ENCODE measurements at places on chromosomes 5 and 9.

DNA sequence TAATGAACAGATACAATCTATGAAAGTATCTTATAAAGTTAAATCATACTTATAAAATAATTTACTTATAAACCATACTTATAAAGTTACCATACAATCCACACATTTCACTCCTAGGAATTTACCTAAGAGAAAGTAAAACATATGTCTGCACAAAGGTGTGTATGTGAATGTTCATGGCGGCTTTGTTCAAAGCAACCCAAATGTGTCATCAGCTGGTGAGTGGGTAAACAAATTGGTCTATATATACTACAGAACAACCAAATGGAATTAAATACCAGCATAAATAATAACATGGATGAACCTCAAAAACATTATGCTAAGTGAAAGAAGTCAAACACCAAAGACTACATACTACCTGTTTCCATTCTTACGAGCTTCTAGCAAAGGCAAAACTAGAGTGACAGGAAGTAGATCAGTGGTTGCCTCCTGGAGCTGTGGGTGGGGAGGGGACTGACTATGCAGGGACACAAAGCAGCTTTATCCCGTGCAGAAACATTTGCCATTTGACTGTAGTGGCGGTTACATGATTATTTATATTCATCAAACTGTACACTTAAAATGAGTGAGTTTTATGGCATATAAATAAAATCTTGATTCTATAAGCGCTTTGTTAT is 10.6 kb downstream of the TRAF1 start:
- DNase-seq, result no peak

DNA sequence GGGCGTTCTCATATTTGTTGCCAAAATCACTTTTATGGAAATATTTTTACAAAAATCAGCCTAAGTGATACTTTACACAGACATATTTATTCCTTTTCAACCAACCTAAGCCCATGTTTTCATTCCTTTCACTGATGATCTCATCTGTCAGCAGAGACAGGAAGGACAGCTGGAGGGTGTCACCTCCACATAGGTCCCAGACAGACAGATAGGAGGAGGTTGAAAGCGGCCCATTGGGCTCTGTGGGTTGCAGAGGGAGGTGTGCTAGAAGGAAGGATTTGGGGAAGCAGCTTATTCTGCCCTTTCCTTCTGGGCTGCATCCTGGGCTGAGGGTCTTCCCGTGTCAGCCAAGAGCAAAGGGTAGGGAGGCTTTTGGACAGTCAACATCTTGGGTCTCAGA is 26.0 kb upstream of the SEMA4D start:
- DNase-seq, result no peak

DNA sequence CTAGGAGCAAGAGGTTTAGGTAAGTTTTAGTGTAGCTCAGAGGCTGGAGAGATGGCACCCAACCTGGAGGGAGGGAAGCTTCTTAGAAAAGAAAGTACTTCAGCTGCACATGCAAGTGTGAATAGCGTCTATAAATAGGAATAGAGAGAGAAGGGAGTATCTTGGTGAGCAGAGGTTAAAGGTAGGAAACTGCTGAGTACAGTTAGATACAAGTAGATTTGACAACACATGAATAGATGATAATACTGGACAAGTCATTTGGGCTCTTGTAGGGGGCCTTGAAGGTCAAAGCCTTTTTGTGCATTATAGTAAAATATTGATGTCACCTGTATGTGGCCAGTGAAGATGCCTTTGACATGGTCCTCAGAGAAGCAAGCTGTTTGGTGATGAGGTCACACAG is 34.2 kb downstream of the ANP32B start:
- no peak for DNase-seq

- no peak for DNase-seq
Observed at GRCh38 chr9:113254991-113255390, 20.4 kb downstream of the CDC26 start.

DNA sequence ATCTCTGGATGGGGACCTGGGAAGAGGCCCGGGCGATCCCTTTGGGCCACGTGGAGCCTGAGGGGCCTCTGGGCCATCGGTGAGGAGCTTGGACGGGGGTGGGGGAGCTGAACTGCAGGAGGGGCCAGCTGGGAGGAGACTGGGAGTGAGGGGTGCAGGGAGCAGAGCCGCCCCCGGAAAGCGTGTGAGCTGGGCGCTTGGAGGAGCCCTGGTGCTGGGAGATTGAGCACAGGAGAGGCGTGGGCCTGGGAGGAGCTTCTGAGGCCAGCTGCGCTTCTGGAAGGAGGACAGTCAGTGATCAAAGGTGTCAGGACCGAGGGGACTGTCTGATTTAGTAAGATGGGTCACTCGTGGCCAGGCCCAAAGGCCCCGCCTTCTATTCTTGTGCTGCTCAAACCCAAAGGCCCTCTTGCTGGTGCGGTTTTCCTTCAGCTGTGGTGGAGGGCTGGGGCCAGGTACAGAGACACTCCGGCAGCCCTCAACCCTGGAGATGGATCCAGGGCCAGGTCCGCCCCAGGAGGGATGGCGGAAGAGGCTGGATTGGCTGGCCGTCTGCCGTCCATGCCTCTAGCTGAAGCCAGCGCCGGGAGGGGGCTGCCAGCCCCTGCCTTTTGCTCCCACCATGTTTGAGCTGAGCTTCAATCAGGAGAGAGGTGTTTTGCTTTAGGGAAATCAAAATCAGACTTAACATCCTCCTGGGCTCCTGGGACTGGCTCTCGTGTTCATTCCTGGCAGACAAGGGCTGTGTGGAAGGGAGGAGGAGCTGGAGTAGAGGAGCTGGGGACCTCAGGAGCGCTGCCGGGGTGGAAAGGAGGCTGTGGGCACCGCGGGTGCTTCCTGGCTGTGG is 21.6 kb downstream of the NCS1 start:
- no peak for DNase-seq

GRCh38 chr9:10773136-10773535 is 160.3 kb upstream of the PTPRD start:
- no peak for DNase-seq

GRCh38 chr5:34894716-34895115 is 20.6 kb downstream of the RAD1 start:
- no peak for DNase-seq

- no peak for DNase-seq
Observed at GRCh38 chr9:95407524-95407923, 90.0 kb upstream of the FANCC start.

GRCh38 chr9:127921557-127922120 is 4.8 kb upstream of the ST6GALNAC4 start:
- DNase-seq, result no peak

- DNase-seq, result no peak
Observed at GRCh38 chr9:133050781-133051180, 11.0 kb upstream of the CEL start.

DNA sequence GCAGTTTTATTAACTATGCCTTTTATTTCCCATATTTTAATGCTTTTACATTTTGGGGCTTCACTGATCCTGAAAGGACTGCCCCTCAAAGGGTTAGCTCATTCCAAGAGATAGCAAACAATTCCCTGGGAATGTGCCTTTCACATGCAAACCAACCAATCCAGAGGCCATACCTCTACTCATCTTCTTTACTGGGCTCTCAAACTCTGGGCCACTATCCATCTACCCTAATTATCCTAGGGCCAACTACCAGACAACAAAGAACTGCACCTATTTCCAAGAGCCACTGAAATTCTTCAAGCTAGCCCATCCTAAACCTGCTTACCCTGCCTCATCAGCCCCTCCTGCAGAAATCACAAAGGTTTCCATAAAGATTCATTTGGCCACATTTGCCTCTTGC is 364.7 kb downstream of the CDH12 start:
- DNase-seq, result no peak

DNA sequence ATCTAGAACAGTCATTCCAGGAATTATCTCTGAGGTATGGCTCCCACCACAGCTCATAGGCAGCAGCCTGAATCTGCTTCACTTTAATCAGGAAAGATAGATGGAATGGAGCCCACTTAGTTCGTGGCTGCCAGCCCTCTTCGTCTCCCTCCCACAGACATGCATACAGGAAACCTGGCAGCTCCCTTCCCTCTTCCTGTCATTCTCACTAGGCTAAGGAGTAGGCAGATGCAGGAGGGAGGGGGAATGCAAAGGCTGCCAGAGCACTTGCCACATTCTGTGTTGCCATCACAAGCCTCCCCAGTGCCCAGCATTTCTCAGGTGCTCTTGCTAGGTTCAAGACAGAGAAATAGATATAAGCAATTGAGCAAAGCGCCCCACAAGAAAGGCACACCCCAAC is 378.9 kb downstream of the ELAVL2 start:
- no peak for DNase-seq
